Stimulated activated CD4-positive, alpha-beta T cell treated with anti-CD3 and anti-CD28 coated beads, Interleukin-15, amount 100 ng/mL, for 1 hour (primary cell): ENCODE measurements at places on chromosomes 11 and 22.

- DNase-seq, result no peak
Observed at GRCh38 chr11:78662811-78663210, 88.1 kb upstream of the NARS2 start.

- DNase-seq, result no peak
Observed at GRCh38 chr11:2256951-2257700, 13.3 kb downstream of the ASCL2 start.

DNA sequence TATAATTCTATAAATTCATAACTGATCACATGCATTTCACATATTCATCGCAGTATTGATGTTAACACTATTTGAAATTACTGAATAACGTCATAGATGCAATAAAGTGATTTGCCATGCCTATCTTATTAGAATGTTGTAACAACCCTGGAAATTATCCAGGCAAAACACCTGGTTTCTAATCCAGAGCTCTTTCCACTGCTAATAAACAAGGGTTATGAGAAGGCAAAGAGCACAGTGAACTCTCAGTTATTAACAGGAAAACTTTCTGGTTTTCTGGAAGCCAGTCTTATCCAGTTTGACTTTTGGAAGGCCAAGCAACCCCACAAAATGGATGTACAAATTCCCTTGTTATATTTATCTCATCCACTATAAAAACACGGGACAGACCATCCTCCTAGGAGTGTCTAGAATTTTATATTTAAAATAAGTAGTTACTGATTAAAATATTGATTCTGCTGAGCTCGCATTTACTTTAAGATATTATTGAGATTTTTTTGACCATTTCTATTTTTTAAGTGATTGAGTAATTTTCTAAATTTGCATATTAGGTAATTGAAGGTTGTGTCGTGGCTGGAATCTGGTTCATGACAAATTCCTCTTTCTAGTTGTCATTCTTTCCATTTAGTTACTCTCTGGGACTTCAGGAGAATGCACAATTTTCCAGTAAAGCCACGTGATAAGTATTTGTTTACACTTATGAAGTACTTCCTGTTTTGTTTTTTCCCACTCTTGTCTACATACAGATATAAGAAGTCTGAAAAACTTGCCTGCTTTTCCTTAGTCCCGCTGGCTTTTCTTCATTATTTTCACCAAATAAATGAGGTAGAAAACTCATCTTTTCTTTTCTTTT, 47.9 kb downstream of the DCUN1D5 start:
- no peak for DNase-seq

DNA sequence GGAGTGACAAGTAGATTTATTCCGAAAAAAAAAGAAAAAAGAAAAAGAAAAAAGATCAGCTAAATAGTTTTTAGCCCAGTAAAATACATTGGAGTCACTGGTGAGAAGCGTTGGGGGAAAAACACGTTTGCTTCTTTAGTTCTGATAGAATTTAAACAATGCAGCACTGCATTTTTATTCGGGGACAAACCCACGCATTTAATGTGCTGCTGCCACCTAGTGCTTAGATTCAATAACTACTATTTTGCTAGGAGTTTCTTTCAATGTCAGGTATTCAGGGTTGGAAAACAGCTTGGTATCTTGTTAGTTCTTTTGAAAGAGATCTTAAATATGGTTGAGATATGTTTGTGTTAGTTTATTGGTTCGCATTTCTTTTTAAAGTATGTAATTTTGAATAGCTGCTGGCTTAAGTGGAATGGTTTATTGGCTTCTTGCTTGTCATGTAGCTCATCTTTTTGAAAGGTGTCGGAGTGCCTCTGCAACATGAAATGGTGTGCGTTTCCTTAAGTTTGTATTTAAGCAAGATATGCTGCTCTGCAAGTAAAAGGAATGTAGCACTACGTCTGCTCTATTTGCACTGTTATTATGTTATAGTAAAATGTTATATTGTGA, 41.9 kb downstream of the SVIP start:
- no peak for DNase-seq

GRCh38 chr22:46965555-46966494, 203.4 kb downstream of the TBC1D22A start:
- DNase-seq, result no peak

GRCh38 chr22:22171357-22172218, 73.0 kb upstream of the VPREB1 start:
- no peak for DNase-seq

DNA sequence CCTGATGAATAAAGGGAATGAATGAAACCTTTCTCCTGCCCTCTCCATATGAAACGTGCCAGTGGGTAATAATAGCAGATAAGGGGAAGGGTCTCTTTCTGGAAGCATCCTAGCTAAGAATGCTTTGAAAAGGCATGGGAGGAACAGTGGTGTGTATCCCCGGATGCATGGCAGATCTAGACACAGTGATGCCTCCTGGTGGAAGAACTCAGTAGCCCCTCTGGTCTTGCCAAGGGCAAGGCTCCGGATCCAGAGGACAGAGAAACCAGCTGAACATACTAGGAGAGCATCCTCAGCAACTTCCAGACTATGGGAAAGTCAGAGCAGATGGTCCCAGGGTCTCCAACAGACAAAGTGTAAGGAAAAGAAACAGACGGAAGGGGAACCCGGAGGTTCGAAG, 6.4 kb downstream of the BAIAP2L2 start:
- DNase-seq, result no peak

- DNase-seq, result no peak
Observed at GRCh38 chr11:134027671-134028070, 41.2 kb upstream of the JAM3 start.

- DNase-seq, result no peak
Observed at GRCh38 chr11:115159207-115159606, 345.0 kb downstream of the CADM1 start.

GRCh38 chr22:42194104-42194851, 63.7 kb upstream of the CYP2D6 start:
- no peak for DNase-seq

- DNase-seq, result no peak
Observed at GRCh38 chr11:63020671-63021291, 5.1 kb upstream of the SLC22A8 start.

- no peak for DNase-seq
Observed at GRCh38 chr11:107973641-107974040, 35.1 kb upstream of the CUL5 start.

GRCh38 chr22:32800158-32800882, 1.2 kb upstream of the TIMP3 start:
- no peak for DNase-seq

DNA sequence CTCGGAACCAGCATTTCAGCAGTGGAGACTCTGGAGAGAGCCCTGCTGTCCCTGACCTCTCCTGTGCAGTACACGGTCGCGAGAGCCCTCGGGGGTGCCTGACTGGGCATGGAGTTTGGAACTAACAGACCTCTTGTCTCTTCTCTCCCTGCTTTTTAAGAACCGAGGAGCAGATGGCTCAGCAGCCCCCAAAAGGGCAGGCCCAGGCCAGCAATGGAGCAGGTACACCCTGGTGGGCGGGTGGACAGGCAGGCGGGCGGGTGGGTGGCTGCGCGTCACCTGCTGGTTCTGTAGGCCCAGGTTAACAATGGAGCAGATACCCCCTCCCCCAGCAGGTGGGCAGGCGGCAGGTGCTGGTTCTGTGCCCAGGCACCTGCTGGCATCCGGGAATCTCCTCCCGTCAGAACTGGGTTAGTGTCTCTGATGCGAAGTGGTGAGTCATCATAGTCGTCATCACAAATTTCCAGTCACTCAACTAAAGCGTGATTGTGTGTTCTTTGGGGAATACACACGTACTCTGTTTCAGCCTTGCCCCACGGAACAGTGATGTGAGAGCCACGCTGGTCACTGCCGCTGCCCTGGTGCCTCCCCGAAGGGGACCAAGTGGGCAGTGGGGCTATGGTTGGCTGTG, 41.1 kb downstream of the GRAMD4 start:
- peak; percentile 21 for DNase-seq

GRCh38 chr11:6608726-6609501, 3.1 kb downstream of the TAF10 start:
- DNase-seq, result no peak

DNA sequence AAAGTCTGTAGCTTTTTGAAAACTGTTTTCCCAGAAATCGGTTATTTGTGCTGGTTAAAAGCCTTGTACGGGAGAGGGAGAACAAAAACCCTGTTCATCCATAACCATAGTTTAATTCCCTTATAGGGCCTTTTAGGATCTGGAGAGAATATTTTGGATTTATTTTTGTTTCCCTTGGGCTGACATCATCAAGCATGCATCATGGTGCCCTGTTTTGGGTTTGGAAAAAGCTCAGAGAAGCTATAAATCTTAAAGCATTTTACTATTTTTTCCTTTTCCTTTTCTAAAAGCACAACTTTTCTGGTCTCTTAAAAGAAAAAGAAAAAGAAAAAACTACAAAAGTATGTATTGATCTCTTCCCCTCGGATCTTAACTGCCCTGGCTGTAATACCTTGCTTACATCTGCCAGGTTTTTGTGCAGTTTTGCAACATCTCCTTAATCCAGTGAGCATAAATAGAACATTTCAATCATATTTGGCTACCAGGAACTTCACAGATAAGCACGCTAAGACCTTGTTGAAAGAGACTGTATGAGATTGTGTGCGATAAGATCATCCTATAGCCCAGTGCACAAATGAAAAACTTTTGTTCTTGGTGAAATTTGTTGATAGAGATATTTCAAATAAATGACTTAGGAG, 88.0 kb downstream of the ZBTB16 start:
- no peak for DNase-seq

GRCh38 chr11:73321604-73322381, 13.7 kb downstream of the ARHGEF17 start:
- DNase-seq, result no peak

DNA sequence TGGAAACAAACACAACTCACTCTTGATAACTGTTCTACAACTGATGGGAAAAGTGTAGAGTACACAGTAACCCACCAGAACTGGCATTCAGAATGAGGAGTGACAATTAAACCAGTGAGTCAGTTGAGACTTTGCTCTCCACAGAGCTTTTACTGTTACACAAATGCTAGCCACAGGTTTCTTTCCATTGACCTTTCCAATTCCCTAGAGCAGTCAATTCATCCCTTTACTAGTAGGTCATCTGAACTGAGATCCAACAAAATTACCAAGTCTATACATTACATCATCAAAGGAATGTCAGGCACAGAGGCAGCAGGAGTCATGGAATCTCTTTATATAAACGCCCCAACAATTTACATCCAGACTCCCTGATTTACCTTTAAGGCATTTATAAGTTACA, 65.9 kb downstream of the PHF21A start:
- no peak for DNase-seq
